T-helper 22 cell (primary cell): ENCODE measurements at places on chromosomes 4 and X.

DNA sequence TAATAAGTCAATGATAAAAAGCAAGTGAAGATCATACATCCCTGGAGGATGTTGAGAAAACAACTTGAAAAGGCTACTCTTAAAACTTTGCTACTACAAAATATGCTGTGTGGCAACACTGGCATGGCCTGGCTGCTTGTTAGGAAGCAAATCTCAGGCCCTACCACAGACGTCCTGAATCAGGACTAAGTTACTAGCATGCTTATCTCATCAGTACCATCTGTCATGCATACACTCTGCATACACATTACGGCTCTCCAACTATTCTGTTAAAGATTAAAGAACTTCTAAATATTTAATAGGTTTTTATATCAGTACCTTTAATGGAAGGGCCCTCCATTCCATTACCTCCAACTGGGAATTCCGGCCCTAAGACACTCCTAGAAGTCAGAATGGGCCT, 8.2 kb downstream of the PAPSS1 start:
- DNase-seq = no peak

- DNase-seq = no peak
Measured at GRCh38 chr4:83269256-83269655, 15.3 kb downstream of the COQ2 start.

GRCh38 chr4:41287005-41287404, 30.3 kb downstream of the UCHL1 start:
- no peak for DNase-seq

DNA sequence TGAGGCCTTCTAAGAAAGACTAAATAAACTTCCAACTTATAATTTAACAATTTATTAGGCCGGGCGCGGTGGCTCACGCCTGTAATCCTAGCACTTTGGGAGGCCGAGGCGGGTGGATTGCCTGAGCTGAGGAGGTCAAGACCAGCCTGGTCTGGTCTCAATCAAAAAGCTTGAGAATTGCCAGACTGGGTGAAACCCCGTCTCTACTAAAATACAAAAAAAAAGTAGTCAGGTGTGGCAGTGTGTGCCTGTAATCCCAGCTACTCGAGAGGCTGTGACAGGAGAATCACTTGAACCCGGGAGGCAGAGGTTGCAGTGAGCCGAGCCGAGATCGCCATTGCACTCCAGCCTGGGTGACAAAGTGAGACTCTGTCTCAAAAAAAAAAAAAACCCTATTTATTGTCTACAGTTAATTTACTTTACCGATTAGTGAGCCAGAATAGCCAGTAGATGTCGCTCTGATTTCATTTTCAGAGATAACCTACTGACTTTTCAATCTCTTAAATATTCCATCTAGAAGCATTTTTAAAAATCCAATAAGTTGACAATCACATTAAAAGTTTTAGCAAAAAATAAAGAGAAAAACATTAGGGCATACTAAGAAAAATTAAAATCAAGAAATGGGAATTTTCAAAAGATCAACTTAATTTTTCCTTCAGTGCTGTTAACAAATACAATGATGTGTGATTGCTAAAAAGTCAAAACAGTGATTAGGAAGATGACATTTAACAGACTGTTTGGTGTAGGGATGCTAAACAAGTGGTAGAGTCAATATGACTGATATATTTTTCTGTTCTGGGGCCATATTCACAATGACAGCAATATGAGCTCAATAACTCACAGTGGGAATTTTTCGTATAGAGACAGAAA, 4.3 kb upstream of the SHROOM3 start:
- DNase-seq = no peak

DNA sequence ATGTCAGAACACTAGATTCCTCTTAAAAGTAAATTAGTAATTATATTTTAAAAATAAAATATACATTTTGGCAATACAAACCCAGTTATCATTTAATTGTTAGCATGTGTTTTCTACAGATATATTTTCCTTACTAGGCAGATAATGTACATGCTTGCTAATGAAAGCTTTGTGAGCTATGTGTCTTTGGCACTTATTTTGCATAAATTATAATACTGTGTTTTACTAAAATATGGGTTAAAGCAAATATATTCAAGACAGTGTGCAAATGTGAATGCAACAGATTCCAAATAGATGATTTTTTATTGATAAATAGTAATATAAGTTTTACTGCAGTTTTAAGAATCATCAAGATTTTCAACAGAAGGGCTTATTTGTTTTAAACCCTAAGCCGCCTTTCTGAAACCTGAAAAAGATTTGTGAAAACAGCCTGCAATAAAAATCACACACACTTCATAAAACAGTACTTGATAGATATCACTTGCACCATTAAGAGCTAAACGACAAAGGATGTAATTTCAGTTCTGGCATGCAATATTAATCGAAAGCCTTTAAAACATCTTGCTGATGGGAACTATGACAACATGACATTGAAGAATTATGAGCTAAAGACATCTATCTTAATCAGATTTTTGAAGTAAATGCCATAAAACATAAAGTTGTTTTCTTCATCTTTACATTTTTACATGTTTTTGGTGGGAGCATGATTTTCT, 333.3 kb downstream of the DCTD start:
- DNase-seq = no peak

DNA sequence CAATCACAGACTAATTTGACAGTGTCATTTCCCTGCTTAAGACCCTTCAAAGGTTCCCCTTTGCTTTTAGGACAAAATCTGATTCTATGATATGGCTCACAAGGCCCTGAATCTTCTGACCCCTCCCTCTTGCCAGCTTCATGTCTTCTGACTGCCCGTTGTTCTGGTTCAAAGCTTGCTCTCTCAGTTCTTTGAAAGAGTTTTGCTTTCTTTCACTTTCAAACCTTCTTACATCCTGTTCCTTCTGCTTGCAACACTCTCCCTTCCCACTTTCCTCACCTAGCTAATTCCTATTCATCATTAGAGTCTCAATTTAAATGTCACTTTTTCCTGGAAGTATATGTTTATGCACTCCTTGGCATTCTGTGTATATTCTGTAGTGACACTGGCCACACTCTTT, 299.2 kb downstream of the IDS start:
- DNase-seq = no peak

DNA sequence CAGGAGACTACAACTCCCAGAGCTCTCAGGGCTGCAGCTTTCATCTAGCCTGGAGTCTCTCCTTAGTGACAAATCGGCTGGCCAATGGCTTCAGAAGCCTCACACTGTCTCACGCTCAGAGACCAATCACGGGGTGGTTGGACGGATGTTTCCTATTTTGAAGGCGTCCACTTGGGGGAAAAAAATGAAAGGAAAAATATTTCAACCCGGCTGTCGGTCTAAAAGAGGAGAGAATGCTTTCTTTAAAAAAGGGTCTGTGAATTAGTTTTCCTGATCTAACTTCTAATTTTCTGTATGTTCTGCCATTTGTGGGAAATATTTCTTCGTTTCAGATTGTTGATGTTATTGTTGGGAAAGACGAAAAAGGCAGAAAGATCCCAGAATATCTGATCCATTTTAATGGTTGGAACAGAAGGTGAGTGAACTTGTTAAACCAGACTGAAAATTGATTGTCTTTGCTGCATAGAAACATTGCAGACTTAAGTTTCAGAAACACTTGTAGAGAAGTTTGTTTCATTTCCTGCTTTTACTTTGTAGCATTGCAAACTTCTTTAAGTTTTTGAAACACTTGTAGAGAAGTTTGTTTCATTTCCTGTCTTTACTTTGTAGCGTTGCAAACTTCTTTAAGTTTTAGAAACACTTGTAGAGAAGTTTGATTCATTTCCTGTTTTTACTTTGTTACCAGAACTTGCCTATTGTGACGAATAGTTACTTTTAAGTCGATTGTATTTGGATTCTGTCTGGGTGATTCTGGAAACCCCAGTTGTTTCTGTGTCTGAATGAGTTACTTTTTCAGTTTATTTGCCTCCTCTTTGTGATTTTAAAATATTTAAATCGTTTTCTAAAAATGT, 1.6 kb downstream of the MSL3 start:
- peak; percentile 71 for DNase-seq

DNA sequence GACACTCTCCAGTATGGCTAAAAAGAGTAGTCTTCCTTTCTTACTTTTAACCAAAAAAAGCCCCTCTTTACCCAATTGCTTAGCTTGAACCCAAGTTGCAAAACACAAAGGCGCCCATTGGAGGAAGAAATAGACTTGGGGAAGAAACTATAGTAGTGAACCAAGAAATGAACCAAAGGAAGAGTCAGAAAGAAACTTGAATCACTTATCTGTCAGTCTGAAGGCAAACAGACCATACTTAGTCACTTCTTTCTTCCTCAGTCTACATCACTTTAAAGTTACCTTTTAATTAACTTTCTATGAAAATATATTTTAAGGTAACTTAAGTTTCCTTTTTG, 161.4 kb upstream of the GIMD1 start:
- DNase-seq = no peak

DNA sequence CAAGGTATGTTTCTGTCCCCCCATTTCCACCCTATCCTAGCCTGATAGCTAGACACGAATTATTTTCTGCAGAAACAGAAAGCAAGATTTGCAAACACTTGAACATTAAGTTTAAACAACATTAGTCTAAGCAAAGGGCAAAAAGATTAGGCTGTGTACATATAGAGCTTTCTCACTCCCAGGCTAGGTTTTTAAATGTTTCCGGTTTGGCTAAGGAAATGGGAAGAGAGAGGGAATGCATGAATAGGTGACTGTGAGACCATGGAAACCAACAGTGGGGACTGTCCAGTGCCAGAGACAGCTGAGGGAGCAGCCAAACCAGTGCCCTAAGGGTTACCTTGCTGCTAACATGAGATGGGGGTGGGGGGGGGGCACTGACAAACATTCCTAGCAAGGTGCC, 242.7 kb downstream of the SCFD2 start:
- DNase-seq = no peak

- DNase-seq = no peak
Measured at GRCh38 chr4:89242864-89243732, 64.5 kb downstream of the GPRIN3 start.

GRCh38 chrX:8743126-8743732, 11.3 kb upstream of the ANOS1 start:
- DNase-seq = peak; percentile 17

DNA sequence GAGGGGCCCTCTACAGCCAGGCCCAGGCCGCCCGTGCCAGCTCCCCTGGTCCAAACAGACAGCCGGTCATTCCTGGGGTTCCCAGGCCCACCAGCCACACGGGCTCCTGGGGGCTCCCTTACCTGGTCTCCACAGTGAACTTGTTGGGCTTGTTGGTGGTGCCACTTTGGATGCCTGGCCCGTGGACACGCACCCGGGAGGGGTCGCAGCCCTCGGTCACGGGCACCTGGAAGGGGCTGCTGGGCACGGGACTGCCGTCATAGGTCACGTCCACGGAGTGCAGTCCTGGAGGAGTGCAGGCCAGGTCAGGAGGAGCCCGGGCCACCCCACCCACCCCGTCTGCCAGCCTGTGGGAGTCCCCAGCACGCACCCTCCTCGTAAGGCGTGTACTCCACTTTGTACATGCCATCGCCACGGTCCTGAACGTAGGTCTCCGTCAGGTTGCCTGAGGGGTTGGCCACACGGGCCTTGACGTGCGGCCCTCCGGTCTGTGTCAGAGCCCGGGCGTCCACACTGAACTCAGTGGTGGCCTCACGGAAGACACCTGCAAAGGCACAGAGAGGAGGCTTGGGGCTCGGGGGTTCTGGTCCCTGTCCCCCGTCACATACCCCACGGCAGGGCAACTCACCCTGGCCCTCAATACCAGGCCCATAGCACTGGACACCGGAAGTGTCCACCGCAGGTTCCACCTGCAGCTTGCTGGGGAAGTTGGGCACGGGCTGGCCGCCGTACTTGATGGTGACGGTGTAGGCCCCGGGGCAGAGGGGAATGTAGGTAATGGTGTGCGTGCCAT, 14.9 kb downstream of the FLNA start:
- DNase-seq = no peak

GRCh38 chr4:151955721-151956380, 195.0 kb upstream of the GATB start:
- no peak for DNase-seq

- DNase-seq = no peak
Measured at GRCh38 chr4:7595934-7596461, 161.3 kb upstream of the PSAPL1 start.

GRCh38 chr4:88964450-88964849, 92.5 kb downstream of the FAM13A start:
- no peak for DNase-seq

- DNase-seq = no peak
Measured at GRCh38 chr4:182795446-182796238, 121.5 kb downstream of the DCTD start.

GRCh38 chr4:139312552-139313332, 10.5 kb upstream of the NDUFC1 start:
- DNase-seq = no peak

- DNase-seq = no peak
Measured at GRCh38 chr4:100954046-100954445, 393.3 kb downstream of the PPP3CA start.

DNA sequence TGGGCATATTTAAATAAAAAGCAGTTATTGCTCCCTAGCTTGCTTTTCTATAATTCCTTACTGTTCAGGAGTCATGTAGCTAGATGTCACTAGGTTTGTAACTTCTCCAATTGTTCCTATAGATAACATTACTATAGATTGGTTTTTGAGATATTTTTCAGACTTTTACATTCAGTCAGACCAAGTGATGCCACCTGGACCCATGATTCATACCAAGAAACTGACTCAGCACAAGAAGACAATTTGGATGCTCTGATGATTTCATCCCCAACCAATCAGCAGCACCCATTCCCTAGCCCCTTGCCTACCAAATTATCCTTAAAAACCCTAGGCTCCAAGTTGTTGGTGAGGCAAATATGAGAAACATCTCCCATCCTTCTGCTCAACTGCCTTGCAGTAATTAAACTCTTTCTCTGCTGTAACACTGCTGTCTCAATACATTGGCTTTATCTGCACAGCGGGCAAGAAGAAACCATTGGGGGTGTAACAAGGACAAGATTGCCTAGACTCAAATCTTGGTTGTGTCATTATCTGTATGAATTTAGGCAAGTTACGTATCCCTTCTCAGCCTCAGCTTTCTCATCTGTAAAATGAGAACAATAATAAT, 11.8 kb upstream of the NEIL3 start:
- DNase-seq = no peak

GRCh38 chr4:86825511-86825910, 23.7 kb downstream of the SLC10A6 start:
- no peak for DNase-seq

DNA sequence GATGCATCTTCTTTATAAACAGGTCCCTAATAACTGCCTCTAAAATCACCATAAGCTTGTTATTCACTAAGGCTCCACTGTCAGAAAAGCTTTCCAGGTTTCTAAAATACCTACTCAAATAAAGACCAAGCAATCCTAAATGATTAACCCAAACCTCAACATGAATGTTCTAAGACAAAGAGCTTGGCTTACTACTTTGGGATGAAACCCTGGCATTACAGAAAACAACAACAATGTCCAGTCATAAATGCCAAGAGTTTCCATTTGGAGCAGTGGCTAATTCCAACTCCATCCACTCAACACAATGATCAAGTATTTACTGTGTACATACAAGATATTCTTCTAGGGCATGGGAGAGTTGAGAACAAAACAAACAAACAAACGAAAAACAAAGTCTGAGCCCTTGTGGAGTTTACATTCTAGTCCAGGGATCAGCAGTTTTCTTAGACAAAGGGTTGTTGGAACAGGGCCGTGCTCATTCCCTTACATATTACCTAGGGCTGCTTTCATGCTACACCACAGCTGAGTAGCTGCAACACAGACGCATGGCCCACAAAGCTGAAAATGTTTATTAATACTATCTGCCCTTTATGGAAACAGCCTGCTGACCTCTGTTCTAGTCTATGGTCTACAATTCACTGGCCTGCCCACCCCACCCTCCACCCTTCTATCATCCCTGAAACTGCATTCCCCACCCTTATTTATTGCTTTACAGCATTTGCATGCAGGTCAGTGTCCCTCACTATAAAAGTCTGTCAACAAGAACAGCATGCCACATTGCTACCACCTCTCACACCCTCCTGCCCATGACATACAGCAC, 23.7 kb downstream of the ABCG2 start:
- no peak for DNase-seq
